Right hindlimb (tissue), 1 donor: ENCODE measurements at places on chromosomes 5 and 9.

- no peak for DNase-seq
Observed at GRCh38 chr5:179731791-179732411, 721 bp upstream of the MAML1 start.

GRCh38 chr9:129476821-129477611 is 143.9 kb downstream of the C9orf50 start:
- DNase-seq, result no peak

DNA sequence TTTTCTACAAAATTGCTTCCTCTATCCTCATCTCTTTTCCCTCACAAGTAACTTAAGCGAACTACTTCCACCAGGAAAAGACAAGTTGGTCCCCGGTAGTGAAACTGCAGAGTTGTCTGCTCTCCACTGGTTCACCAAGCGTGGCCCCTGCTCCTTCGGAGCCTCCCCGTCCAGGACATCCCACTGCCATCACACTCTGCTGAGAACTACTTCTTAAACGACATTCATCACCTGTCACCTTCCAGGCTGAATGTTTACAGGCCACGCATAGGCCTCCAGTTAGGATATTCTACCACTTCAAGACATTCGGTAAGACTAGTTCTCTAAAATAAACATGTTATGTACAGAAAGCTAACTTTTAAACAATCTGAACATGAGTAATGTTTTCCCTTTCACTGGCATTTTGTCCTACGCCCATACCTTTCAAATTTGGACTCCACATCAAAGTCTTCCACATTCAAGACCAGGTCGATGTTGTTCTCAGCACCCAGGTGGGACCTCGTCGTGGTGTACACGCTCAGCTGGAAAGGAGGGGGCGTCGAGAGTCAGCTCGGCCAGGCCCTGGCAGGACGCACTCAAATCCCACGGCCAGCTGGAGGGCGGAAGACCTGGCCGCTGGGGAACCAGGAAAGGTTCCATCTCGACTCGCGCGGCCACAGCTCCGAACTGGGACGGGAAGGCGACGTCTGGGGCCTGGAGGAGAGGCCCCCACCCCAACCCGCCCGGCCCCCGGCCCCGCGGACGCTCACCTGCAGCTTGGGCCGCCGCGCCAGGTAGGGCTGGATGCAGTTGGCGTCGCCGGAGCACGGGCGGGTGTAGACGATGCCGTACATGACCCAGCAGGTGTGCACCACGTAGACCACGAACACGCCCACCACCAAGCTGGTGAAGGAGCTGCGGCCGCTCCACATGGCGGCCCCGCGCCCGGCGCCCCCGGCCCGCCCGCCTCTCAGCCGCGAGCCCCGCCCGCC is 683 bp downstream of the CLPTM1L start:
- peak; percentile 36 for DNase-seq

DNA sequence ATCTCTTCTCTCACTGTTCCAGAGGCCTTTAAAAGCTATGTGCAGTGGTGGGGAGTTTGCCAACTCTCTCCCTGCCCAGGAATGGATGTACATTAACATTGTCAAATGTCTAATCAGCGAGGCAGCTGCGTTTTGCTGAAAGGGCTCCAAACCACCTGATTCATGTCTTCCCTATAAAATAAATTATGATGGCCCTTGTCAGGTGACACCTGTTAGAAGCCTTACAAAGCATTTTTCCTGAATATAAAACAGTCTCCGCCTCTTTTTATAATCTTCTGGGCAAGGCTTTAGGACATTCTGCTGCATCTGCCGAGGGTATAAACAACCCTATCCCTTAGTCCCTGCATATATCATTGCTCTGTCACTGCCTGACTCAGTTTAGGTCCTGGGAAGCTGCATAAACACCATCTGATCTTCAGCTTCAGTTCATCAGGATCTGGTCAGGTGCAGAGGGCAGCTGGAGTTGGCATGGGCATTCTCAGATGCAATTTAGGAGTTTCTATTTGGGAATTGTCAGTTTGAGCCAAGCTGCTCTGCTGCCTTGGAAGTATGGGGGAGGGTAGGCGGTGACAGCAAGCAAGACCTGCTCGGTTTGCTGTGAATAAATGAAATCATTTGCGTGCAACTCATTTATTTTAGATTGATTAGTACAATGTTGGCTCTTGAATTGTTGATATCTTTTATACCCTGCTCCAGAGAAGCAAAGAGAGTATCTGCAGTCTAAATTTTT is 103.5 kb downstream of the ACER2 start:
- DNase-seq, result no peak

GRCh38 chr9:77514886-77515711 is 133.0 kb downstream of the GNA14 start:
- DNase-seq, result peak; percentile 33

- DNase-seq, result no peak
Observed at GRCh38 chr5:125897089-125897488, 526.1 kb upstream of the GRAMD2B start.

GRCh38 chr5:41095324-41096101 is 24.4 kb upstream of the MROH2B start:
- no peak for DNase-seq

DNA sequence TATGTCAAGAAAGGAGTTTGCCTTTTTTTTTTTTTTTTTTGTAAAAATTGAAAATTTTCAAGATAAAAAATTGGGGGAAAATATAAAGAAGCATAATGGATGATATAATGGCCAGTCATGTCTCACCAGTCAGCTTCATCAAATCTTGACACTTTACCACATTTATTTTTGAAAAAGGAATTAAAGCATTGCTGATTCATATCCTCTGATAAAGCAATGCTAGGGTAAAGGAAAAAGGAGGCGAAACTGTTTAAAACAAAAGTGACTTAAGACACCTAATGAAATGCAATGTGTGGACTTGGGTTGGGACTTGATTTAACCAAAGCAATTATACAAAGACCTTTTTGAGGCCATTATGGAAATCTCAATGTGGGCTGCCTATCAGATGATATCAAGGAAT is 208.5 kb downstream of the ARHGAP26 start:
- no peak for DNase-seq
